ENCODE measurements at places on chromosomes 5 and 9. TPM values are rescaled to one million over a fixed set of nuclear protein-coding genes. Genes with fewer than 3 reads are reported as not detected.

DNA sequence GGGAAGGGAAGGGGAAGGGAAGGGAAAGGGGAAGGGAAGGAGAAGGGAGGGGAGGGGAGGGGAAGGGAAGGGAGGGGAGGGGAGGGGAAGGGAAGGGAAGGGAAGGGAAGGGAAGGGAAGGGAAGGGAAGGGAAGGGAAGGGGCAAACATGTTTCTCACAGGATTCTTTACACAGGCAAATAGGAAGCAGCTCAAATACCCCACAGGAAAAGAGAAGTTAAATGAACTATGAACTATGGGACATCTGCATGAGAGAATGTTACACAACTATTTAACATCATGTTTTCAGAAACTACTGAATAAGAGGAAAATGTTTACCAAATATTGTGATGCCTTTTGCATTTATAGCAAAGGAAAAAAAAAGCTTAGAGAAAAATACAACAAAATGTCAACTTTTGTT lies 125.4 kb upstream of the SLC30A5 start:
- DNase-seq, result no peak

Gene PRXL2C
- polyA plus RNA-seq, result 11.2 TPM

DNA sequence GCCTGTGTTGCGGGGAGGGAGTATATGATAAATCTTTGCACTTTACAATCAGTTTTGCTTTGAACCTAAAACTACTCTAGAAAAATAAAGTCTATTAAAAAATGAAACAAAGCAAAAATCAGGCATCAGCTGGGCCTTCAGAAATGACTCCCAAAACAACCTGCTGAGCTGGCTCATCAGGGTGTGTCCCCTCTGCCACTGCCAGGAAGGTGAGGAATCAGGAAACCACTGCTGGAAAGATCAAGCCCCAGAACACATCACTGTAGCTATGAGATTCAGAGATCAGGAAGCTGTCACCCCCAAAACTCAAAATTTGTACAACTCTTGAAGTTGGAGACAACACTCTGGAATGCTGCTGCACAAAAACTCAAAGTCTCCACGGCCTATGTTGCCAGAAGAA lies 40.5 kb upstream of the TBCA start:
- no peak for DNase-seq

DNA sequence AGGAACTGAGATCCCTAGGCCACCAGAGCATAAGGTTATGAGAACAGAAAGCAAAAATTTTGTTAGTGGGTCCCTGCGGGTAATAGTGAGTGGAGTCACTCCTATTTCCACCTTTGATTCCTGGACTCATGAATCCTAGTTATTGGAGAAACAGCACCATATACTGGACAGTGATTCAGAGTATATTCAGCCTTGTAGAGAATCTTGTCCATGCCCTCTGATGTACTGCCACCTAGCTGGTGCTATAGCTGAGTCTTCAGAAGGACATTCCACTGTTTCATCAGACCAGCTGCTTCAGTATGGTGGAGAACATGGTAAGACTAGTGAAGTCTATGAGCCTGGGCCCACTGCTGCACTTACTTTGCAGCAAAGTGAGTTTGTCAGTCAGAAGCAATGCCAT lies 25.0 kb upstream of the ITGA2 start:
- no peak for DNase-seq

DNA sequence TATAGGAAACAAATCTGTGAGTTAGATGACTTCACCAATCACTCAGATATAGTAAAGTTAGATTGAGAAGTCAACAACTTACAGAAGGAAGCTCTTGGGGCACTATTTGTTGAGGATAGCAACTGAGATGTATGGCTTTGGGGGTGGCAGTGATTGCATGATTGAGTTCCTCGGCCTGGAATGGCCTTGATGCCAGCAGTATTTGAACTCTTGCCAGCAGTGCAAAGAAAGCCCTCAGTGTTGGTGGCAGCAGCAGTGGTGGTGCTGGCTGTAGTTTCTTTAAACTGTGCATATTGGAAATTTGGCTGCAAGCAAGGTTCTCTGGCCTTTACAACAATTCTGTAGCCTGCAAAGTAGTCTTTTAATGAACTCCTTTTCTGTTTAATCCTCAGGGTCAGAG lies 41.4 kb upstream of the PJA2 start:
- DNase-seq, result no peak

- DNase-seq, result no peak
These were observed 95.3 kb downstream of the RGS3 start for GRCh38 chr9:113558632-113559502.

GRCh38 chr9:84450029-84450428 lies 109.5 kb upstream of the SLC28A3 start:
- DNase-seq, result no peak

Gene SPATA6L
- 1.2 TPM for polyA plus RNA-seq

- DNase-seq, result no peak
These were observed 1099.9 kb upstream of the DMAC1 start for GRCh38 chr9:8899511-8899910.

- no peak for DNase-seq
These were observed 422.6 kb downstream of the EFNA5 start for GRCh38 chr5:107248066-107248695.

- DNase-seq, result peak; percentile 89
These were observed 48.8 kb downstream of the KCNIP1 start for GRCh38 chr5:170552621-170553115.

- DNase-seq, result no peak
These were observed 338.7 kb downstream of the NPR3 start for GRCh38 chr5:33049842-33050241.

DNA sequence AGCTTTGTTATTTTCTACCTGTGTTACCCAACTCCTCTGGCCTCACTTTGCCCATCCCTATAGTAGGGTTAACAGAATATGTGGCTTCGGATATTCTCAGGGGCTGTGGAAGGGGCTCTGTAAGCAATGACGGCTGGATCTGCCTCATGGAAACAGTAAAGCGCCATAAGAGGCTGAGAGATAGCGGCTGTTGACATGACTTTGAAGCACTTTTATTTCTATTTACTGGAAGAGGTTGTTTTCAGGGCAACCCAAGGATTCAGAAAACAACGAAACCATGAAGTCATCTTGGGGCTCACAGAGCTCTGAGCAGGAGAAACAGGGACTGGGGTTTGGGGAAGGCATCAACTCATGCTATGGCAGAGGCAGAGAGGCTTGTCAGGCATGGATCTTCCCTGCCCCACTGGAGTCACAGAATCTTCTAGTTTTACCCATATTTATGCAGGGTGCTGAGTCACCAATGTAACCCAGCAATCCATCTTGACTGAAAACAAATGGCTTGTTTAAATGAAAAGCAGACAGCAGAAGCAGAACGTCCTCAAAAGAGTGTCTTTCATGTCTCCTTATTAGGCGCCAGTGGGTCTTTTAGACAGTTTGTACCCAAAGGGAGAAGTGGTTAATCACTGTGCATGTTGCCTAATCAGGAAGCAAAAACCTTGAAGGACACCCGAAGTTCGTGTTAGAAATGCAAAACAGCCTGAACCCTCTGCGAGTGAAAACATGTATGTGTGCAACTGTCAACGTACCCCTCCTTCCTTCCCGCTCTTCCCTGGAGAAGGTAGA lies 113.0 kb downstream of the COL23A1 start:
- DNase-seq, result no peak

DNA sequence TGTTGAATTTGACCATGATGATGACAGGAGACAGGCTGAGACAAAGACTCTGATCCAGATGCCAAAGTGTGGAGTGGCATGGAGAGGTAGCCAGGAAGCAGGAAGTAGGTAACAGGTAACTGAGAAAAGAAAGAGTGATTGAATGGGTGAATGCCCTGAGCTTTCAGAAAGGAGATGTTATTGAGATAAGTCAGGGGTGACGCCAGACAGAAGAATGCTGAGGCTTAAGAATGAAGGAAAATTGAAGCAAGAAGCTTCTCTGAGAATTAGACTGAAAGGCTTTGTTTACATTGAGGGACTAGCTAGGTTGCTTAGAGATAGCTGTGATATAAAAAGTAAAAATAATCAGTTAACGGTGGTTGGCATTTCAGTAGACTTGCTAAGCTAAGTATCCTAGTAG lies 165.7 kb downstream of the PSAT1 start:
- DNase-seq, result no peak

GRCh38 chr5:145347026-145347616 lies 488.0 kb downstream of the PRELID2 start:
- no peak for DNase-seq

- DNase-seq, result no peak
These were observed 14.6 kb downstream of the SEPTIN8 start for GRCh38 chr5:132762246-132763000.

GRCh38 chr5:27020973-27021372 lies 17.4 kb downstream of the CDH9 start:
- DNase-seq, result no peak

GRCh38 chr5:44402084-44402483 lies 12.9 kb upstream of the FGF10 start:
- DNase-seq, result no peak

DNA sequence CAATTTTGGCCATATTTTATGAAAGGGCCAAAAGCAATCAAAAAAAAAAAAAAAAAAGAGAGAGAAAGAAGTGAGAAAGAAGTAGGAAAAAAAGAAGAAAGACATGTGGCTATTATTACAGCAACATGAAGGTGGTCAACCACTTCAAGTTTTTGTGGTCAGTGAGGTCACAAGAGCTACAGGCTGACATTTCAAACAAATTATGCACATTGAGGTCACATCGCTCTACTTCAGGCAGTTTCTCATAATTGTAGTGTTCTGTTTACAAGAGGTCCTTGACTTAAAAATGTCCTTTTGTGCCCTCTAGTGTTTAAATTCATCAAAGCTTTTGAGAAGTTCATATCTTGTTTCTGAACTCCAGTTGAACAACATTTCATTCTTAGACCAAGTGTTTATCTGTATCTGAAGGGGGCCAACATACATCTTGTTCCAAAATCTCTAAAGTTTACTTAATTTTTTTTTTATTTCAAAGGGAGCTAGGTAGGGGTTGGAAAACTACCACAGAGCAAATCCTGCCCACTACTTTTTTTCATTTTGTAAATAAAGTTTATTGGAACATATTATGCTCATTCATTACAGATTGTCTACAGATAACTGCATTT lies 513.1 kb downstream of the PDE4D start:
- peak; percentile 50 for DNase-seq

- DNase-seq, result no peak
These were observed 144.8 kb upstream of the DHFR start for GRCh38 chr5:80799573-80799972.

DNA sequence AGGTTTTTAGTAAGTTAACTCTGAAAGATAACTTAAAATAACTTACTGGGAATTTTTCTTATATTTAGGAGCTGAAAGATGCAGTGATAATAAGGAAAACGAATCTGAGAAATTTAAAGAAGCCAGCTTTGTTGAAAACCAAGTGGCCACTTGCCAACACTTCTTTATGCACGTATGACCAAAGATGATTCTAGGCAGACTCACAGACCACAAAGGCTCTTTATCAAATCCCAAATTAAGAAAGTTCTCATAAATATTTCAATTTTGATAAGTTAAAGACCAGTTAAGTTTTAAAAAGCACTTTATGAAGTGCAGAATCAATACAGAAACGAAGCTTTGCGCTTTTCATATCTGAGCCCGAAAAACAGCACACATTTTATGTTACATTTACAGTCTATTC lies 1.5 kb downstream of the AFF4 start:
- peak; percentile 15 for DNase-seq

Data from urinary bladder (tissue), 4 donors.